ENCODE measurements at places on chromosomes 4 and X. TPM values are rescaled to one million over a fixed set of nuclear protein-coding genes. Genes with fewer than 3 reads are reported as not detected.

The IL13RA2 gene
- 1.5 TPM for total RNA-seq

The UGT2B15 gene
- 0.10 TPM for total RNA-seq

The ZNF711 gene
- 2.6 TPM for total RNA-seq

The CCDC160 gene
- total RNA-seq: 3.0 TPM

The PITX2 gene
- total RNA-seq: 0.30 TPM

The CCNA2 gene
- total RNA-seq: 43.2 TPM

Measured in renal cortical epithelial cell (primary cell).